Stimulated activated CD4-positive, alpha-beta T cell treated with anti-CD3 and anti-CD28 coated beads, TNF-alpha, amount 100 ng/mL, for 1 hour (primary cell): ENCODE measurements at places on chromosomes 5 and 9.

DNA sequence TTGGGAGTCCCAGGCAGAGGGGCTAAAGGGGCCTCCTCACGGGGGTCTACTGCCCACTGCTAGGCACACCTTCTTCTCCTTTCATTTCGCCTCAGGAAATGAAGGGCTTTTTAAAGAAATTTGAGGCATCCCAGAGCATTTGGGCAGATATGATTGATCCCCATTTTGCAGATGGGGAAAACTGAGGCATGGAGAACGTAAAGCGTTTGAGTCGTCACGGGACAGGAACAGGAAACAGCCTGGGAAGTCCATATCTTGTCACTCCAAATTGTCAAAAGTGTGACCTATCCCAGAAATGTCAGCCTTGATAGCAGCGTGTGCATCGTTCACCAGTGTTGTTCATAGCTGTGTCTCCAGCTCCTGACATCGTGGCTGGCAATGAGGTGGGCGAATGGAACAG lies 98.2 kb downstream of the DAB2IP start:
- DNase-seq, result no peak

DNA sequence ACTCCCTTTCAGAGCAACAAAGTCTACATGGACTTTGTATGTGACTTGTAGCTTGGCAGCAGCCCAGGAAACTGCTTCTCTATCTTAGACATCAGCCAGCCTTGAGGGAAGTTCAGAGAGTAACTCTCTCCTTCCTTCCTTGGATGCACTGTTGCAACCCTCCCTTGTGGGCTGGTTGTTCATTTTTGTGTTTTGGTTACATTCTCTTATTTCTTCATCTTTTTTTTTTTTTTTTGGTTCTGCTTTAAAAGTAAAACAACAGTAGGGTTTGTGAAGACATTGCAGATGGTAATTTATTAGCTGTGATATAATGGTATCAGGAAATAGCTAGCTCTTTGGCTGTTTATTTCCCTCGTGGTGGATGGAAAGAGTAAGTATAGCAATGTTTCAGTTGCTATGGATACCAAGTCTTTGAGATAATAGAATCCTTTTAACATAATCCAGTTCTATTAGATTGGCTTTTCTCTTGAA lies 97.9 kb upstream of the MAMDC2 start:
- no peak for DNase-seq

DNA sequence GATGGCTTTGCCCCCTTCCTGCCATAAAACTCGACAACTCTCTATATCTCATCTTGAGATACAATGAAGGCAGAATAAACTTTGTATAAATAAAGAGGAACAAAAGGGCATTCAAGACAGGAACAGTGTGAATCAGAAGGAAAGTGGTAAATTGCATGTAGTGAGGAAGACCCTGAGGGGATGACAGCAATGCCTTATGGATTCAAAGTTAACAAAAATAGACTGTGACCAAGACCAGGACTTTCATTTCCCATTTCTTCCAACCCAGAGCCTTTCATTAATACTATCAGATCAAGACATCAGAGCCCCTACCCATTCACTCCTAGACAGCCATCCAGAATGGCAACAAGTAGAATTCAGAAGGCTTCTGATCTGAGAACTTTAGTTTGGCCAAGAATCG lies 46.4 kb upstream of the ZNF462 start:
- no peak for DNase-seq

DNA sequence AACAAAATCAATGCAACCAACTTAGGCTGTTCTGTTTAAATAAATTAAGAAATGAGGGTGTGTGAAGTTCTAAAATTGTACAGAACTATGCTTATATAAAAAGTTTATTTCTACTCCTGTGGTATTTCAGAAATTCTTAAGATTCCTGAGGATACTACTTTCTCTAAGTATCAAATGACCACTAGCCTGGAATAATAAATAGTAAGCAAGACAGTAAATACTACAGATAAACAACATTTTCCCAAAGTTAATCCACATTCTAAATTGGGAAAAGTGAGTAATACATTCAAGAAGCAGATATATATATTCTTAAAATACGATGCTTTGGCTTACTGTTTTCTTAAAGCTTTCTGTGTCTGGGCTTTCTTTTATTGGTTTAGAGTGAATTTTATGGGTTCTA lies 29.5 kb downstream of the CCNH start:
- DNase-seq, result no peak

DNA sequence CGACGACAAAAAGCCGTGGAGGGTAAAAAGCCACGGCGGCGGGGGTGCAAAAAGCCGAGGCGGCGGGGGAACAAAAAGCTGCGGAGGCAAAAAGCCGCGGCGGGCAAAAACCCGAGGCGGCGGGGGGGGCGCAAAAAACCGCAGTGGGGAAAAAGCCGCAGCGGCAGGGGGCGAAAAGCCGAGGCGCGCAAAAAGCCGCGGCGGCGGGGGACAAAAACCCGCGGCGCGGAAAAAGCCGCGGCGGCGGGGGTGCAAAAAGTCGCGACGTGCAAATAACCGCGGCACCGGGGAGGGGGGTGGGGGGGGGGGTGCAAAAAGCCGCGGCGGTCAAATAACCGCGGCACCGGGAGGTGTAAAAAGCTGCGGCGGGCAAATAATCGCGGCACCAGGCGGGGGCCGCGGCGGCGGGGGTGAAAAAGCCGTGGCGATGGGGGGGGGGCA lies 511.5 kb downstream of the FOXD4L5 start:
- DNase-seq, result no peak

- DNase-seq, result no peak
Observed at GRCh38 chr9:114869378-114869777, 61.0 kb downstream of the TNFSF8 start.

- DNase-seq, result no peak
Observed at GRCh38 chr5:65512170-65512937, 30.6 kb upstream of the ADAMTS6 start.

DNA sequence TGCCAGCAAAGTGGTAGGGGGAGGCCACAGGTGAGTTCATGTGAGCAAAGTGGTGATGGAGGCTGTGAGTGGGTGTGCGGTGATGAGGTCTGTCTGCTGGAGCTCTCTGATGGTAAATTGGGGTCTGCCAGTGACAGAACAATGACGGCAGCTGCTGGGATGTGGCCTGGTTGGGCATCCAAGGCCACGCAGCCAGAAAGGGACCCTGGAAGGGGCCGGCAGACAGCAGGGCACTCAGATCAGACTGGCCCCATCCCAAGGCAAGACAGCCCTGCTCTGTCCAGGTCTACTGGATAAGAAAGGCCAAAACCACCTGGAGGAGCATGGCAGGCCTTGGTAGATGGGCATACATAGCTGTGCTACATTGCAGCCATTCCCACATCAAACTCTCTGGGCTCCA lies 412.9 kb upstream of the RGMB start:
- no peak for DNase-seq

GRCh38 chr5:60366489-60366888 lies 333.5 kb downstream of the DEPDC1B start:
- no peak for DNase-seq

- DNase-seq, result no peak
Observed at GRCh38 chr9:96216583-96216982, 85.4 kb downstream of the HSD17B3 start.

- no peak for DNase-seq
Observed at GRCh38 chr5:126911986-126912385, 118.4 kb downstream of the MARCHF3 start.
